Activated CD4-positive, alpha-beta T cell treated with anti-CD3 and anti-CD28 coated beads, Interleukin-2, Interleukin-6, amounts not matched to agents 100 ng/mL and 50 ng/mL, durations not matched to agents 16 hours and 8 hours (primary cell): ENCODE measurements at places on chromosomes 3 and 15.
A peak's percentile ranks its signal among the peaks of the same experiment; 100 is the strongest.

- no peak for DNase-seq
Observed at GRCh38 chr15:67198157-67198754, 56.2 kb downstream of the AAGAB start.

DNA sequence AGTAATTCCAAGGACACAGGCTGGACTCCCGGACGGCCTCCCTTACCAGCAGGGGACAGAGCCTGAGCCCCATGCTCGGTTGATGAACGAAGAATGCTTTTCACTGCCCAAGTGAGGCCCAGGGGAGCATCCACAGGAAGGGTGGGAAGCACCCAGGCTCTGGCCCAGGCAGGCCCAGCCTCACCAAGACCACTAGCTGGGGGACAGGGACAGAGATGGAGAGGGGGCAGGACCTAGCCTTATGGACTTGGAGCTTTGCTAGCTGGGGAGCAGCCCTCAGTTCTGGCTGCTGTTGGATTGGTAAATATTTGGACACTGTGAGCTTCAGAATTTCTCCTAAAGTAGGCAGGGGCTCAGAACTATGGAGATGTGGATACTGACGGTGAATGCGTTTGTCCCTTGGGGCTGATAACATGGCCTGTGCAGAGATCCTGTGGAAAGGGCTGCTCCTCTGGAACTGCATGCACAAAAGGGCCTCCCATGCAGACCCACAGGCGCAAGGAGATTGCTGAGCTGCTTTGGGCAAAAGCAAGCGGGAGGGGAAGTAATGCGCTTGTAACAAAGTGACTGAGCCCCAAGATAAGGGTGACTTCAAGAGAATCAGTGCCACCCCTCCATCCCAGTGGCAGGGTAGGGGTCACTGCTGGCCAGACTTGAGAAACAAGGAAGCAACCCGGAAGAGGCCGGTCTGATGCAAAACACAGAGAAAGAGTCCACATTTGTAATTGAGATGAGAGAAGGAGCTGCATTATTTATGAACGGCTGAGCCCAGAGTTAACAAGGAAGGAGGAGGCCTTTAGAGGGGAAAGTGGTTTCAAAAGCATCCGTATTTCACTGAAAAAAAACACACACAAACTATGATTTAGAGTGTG, 70.1 kb upstream of the MEF2A start:
- DNase-seq = no peak

- no peak for DNase-seq
Observed at GRCh38 chr3:193842029-193842798, 249.2 kb downstream of the OPA1 start.

- DNase-seq = peak; percentile 14
Observed at GRCh38 chr3:72310419-72311380, 525.8 kb upstream of the PROK2 start.

- DNase-seq = no peak
Observed at GRCh38 chr3:107265526-107265925, 111.7 kb upstream of the CCDC54 start.

- no peak for DNase-seq
Observed at GRCh38 chr3:26375843-26376530, 246.6 kb upstream of the LRRC3B start.

DNA sequence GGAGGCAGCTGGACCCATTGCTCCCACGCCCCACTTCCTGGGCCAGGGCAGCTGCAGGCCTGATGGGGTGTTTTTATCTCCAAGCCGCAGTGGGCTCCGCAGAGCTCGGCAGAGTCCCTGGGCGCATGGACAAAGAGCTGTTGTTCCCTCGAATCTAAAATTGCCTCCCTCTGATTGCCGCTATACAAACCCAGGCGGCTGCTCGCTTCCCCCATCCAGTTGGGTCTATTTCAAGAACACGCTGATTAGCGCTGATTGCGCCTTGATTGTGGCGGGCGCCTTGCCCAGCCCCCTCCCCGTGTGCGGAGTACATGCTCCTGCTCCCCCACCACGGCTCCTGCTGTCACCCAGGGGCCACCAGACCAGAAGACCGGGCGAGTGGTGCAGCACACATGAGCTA, 43.4 kb upstream of the SLC6A1 start:
- no peak for DNase-seq

DNA sequence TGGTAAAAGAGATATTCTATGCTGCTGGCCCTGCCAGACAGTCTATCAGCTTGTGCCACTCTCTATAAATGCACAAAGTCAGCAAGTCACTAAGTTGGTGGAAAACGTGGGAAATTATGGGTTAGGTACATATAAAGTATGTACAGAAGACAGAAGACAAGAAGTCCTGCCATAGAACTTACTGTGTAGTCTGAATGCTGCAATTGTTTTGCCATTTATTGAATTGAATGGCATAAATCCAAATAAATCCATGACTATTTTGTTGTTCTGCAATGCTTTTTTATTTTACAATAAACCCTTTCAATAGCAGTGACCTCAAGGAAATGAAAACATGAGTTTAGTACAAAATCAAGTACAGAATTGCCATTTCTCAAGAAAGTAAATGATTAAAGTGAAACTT, 34.1 kb upstream of the TM4SF1 start:
- no peak for DNase-seq

DNA sequence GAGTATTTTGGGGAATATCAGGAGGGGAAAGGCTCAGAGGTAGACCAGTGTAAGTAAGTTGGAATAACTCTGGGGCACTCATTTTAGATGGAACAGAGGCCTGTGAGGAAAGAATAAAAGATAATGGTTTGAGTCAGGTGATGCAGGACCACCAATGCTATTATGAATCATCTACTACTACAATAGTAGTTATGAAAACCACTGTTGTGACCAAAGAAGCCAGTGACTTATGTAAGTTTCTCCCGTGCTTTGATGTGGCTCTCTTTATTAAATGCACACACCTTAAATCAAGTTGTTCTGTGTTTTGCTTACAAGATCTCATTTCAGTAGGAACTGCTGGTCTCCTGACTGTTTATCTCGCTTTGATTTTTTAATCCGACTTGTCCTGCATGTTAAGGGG, 13.1 kb upstream of the GUCA1C start:
- peak; percentile 15 for DNase-seq

GRCh38 chr15:39273717-39274411, 307.0 kb upstream of the THBS1 start:
- no peak for DNase-seq

- DNase-seq = no peak
Observed at GRCh38 chr3:64892671-64893309, 205.0 kb upstream of the ADAMTS9 start.
